ENCODE measurements at places on chromosomes 7 and 10. TPM values are rescaled to one million over a fixed set of nuclear protein-coding genes. Genes with fewer than 3 reads are reported as not detected.

Gene PIP4K2A
- 44.1 TPM for total RNA-seq

Gene ADO
- total RNA-seq: 35.8 TPM

Gene MYO1G
- total RNA-seq: 0.05 TPM

Gene UPK3BL2
- total RNA-seq: 3.3 TPM

Gene WAC
- 93.2 TPM for total RNA-seq

Gene CDH23
- not detected for total RNA-seq

Gene PRR15
- total RNA-seq: 6.3 TPM

Gene SFRP4
- total RNA-seq: 0.41 TPM

Gene GIMAP8
- total RNA-seq: not detected

Gene PPP3CB
- 59.4 TPM for total RNA-seq

Gene SAP25
- not detected for total RNA-seq

Gene PPP1R9A
- total RNA-seq: 4.1 TPM

Gene ZNF3
- 28.4 TPM for total RNA-seq

Gene FAM25C
- not detected for total RNA-seq

Gene GTF2IRD1
- 46.5 TPM for total RNA-seq

Gene LIPK
- not detected for total RNA-seq

Gene PWWP2B
- total RNA-seq: 13.9 TPM

Gene VWDE
- not detected for total RNA-seq

Gene DENND2A
- 16.0 TPM for total RNA-seq

Gene ZPBP
- not detected for total RNA-seq

Gene PHKG1
- 0.24 TPM for total RNA-seq

Gene HTR5A
- total RNA-seq: not detected

Gene HOXA4
- not detected for total RNA-seq

Gene CALML3
- not detected for total RNA-seq

Gene MEOX2
- 8.9 TPM for total RNA-seq

Gene TLX1
- total RNA-seq: not detected

Gene AQP1
- total RNA-seq: 18.0 TPM

Gene SEC61A2
- total RNA-seq: 8.2 TPM

Gene HSPA12A
- 6.9 TPM for total RNA-seq

Gene CTAGE15
- total RNA-seq: 0.23 TPM

Gene TMEM270
- total RNA-seq: not detected

Gene OR2A7
- total RNA-seq: 0.68 TPM

Gene ZNRF2
- 5.3 TPM for total RNA-seq

Gene SNX13
- total RNA-seq: 36.0 TPM

Gene KCNH2
- 0.19 TPM for total RNA-seq

Gene C10orf67
- not detected for total RNA-seq

Gene FAM171A1
- 40.9 TPM for total RNA-seq

Gene SORCS3
- total RNA-seq: not detected

Gene UCN3
- not detected for total RNA-seq
